Muscle of leg (tissue), 16 donors: ENCODE measurements at places on chromosomes 6 and 20. TPM values are rescaled to one million over a fixed set of nuclear protein-coding genes. Genes with fewer than 3 reads are reported as not detected.

GRCh38 chr6:79435746-79436145 is 101.5 kb downstream of the LCA5 start:
- peaks cover 7% of the 10 kb centered on the region for H3K4me1 ChIP-seq
- no peak for DNase-seq
- no peaks in the 10 kb centered on the region for H3K27me3 ChIP-seq
- no peaks in the 10 kb centered on the region for H3K36me3 ChIP-seq

ABRACL gene
- 14.8 TPM for total RNA-seq

HSPA12B gene
- 18.3 TPM for total RNA-seq

DNA sequence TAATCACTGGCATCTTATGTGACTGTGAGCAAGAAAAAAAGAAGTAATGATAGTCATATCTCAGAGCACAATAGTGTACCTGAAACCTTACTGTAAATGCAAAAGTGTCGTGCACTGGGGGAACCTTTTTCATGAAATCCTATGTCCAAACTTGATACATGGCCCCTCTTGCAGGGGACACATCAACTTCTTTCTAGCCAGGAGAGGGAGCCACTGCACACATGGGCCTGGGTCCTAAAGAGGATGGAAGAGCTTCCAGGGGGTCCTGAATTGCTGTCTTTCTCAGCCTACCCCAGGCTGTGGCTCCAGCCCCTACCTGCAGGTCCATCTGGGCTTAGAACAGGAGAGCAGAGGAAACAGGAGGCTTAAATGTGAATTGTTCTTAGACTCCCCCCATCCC is 165.7 kb downstream of the SOD2 start:
- no peak overlapping the region for H3K4me3 ChIP-seq
- no peaks in the 10 kb centered on the region for H3K36me3 ChIP-seq
- no peaks in the 10 kb centered on the region for H3K27me3 ChIP-seq

GSTA3 gene
- total RNA-seq = not detected

- no peak overlapping the region for H3K27ac ChIP-seq
- no peaks in the 10 kb centered on the region for H3K27me3 ChIP-seq
- peaks cover 1% of the 10 kb centered on the region for H3K4me1 ChIP-seq
These were observed 489.5 kb downstream of the CDH26 start for GRCh38 chr20:60447703-60448102.

- no peak for DNase-seq
- no peak overlapping the region for H3K27ac ChIP-seq
- no peaks in the 10 kb centered on the region for H3K27me3 ChIP-seq
These were observed 36.2 kb downstream of the TGM3 start for GRCh38 chr20:2331901-2332565.

DNA sequence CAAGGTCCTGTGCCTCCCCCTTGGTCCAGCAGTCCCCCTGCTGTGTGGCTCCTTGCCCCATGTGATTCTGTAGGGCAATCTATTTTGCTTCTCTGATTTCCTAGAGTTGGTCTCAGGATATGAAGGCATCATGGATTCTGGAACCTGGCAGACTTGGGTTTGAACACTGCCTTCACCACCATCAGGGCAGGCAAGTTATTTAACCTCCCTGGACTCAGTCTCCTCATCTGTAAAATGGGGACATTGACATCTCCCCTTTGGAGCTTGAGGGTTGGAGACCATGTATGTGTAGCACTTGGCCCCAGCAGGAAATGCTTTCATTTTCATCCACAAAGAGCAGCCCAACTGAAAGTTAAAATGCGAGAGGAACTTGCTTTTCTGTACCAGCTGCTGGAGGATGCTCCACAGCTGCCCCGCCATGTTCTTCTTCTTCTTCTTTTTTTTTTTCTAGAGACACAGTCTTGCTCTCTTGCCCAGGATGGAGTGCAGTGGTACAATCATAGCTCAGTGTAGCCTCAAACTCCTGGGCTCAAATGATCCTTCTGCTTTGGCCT is 6.7 kb downstream of the TOX2 start:
- DNase-seq = no peak
- no peak overlapping the region for H3K4me3 ChIP-seq
- peaks cover 50% of the 10 kb centered on the region for H3K27me3 ChIP-seq
- H3K36me3 ChIP-seq = no peaks in the 10 kb centered on the region

PIM1 gene
- 8.7 TPM for total RNA-seq

- DNase-seq = no peak
- H3K27me3 ChIP-seq = no peaks in the 10 kb centered on the region
- H3K4me1 ChIP-seq = no peaks in the 10 kb centered on the region
These were observed 205.9 kb downstream of the HACE1 start for GRCh38 chr6:104653781-104654180.

- peak; percentile 4 for DNase-seq
- no peaks in the 10 kb centered on the region for H3K4me1 ChIP-seq
- no peaks in the 10 kb centered on the region for H3K36me3 ChIP-seq
- no peak overlapping the region for H3K27ac ChIP-seq
These were observed 579.5 kb downstream of the TFAP2B start for GRCh38 chr6:51398064-51398705.

GRCh38 chr6:117919275-117919674 is 12.2 kb downstream of the SLC35F1 start:
- peaks cover 5% of the 10 kb centered on the region for H3K4me1 ChIP-seq
- no peak overlapping the region for H3K27ac ChIP-seq
- no peak overlapping the region for H3K4me3 ChIP-seq
- peak; percentile 36 for DNase-seq
- no peaks in the 10 kb centered on the region for H3K36me3 ChIP-seq

DNA sequence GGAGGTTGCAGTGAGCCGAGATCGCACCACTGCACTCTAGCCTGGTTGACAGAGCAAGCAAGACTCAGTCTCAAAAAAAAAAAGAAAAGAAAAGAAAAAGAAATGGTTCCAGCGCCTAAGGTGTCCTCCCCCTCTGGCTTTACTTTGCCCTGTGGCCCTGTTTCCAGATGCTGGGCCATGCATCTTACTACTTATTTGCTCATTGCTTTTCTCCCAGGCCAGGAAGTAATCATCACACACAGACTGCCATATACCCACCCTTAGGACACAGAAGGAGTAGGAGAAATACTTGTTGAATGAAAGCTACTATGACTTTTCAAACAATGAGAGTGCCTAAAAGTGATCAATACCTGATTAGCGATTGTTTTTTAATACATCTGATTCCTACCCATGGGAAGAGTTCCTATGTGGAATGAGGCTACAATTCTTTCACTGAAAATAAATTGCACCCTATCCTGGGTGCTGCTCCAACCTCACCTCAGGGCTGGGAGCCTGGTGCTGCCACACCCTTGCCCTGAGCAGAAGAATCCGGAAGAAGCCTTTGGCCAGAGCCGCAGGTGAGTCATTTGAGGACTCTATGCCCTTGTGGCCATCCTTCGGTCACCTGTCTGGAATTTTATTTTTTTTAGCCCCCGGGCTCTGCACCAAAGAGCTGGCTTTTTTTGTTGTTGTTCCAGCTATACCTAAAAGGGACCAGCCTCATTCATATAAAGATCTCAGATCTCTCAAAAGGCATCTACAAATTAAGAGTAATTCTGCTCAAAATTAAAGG is 22.7 kb upstream of the TFAP2C start:
- H3K4me1 ChIP-seq = no peaks in the 10 kb centered on the region
- H3K4me3 ChIP-seq = no peak overlapping the region
- H3K27ac ChIP-seq = no peak overlapping the region

GRCh38 chr6:40999569-40999968 is 39.5 kb downstream of the UNC5CL start:
- H3K27ac ChIP-seq = no peak overlapping the region
- H3K4me1 ChIP-seq = peaks cover 18% of the 10 kb centered on the region
- H3K36me3 ChIP-seq = no peaks in the 10 kb centered on the region
- no peak overlapping the region for H3K4me3 ChIP-seq
- peak; percentile 88 for DNase-seq
- H3K27me3 ChIP-seq = no peaks in the 10 kb centered on the region

KHDC1 gene
- 2.3 TPM for total RNA-seq

HEY2 gene
- 6.1 TPM for total RNA-seq

GRCh38 chr20:33443512-33444239 is at the start of gene SNTA1:
TSS of gene SNTA1 (minus strand) at chr20:33443763. CDS start at chr20:33443620, 143 bp downstream.
- H3K4me3 ChIP-seq = peak within 1 kb of the TSS; percentile 64
- H3K4me1 ChIP-seq = peaks cover 17% of the 10 kb centered on the region
- H3K36me3 ChIP-seq = no peaks in the 10 kb centered on the region

DNA sequence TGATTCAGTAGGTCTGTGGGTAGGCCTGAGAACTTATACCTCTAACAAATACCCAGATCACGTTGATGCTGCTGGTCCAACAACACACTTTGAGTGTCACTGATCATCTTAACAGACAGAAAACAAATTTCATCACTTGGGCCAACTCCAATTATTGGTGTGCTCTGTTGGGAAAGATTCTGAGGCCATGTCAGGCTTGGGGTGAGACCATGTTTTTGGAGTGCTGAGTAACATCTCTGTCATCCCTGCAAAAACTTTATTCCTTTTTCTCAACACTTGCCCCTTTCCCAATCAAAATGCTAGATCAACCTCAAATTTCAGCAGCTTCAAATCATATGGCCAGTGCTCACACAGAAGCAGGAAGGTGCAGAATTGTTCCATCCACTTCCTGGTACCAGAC is 108.8 kb upstream of the TENT5A start:
- no peak for DNase-seq
- no peak overlapping the region for H3K4me3 ChIP-seq
- no peaks in the 10 kb centered on the region for H3K36me3 ChIP-seq
- no peaks in the 10 kb centered on the region for H3K27me3 ChIP-seq
- no peaks in the 10 kb centered on the region for H3K4me1 ChIP-seq

RUNX2 gene
- total RNA-seq = 0.49 TPM

NR2E1 gene
- total RNA-seq = not detected

DNA sequence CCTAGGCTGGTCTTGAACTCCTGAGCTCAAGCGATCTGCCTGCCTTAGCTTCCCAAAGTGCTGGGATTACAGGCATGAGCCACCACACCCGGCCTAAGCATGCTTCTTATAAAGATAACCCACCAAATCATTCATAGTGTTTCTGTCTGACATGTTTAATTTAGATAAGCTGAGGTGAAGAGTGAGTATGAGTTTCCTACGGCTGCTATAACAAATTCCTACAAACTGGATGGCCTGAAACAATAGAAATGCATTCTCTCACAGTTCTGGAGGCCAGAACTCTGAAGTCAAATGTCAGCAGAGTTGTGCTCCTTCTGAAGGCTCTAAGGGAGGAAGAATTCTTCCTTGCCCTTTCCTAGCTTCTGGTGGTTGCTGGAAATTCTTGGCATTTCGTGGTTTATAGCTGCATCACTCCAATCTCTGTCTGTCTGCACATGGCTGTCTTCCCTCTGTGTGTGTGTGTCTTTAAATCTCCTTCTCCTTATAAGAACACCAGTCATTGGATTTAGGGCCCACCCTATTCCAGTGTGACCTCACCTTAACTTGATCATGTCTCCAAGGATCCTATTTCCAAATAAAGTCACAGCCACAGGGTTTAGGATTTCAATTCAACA is 29.9 kb downstream of the MAPK13 start:
- DNase-seq = no peak
- no peaks in the 10 kb centered on the region for H3K4me1 ChIP-seq
- no peaks in the 10 kb centered on the region for H3K36me3 ChIP-seq
- no peak overlapping the region for H3K4me3 ChIP-seq
- H3K27ac ChIP-seq = no peak overlapping the region
- H3K27me3 ChIP-seq = no peaks in the 10 kb centered on the region

PAX1 gene
- 0.58 TPM for total RNA-seq

DNA sequence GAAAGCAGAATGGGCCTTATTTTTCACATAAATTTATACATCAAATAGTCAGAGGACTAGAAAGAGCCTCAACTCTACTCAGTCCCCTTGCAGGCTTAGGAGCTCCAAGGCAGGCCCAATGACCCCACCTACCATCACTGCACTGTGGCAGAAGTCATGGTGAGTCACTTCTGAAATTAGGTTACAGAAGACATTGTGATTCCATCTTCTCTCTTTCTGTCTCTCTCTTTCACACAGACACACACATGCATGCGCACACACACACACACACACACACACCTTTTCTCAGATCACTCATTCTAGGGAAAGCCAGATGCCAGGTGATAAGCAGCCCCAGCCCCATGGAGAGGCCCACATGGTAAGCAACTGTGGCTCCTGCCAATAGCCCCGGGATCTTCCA is 103.8 kb downstream of the C6orf118 start:
- H3K36me3 ChIP-seq = no peaks in the 10 kb centered on the region
- no peaks in the 10 kb centered on the region for H3K4me1 ChIP-seq
- H3K4me3 ChIP-seq = no peak overlapping the region

GRCh38 chr6:79180052-79180451 is 54.4 kb downstream of the HMGN3 start:
- no peak overlapping the region for H3K27ac ChIP-seq
- no peak for DNase-seq
- H3K4me1 ChIP-seq = no peaks in the 10 kb centered on the region
- H3K36me3 ChIP-seq = no peaks in the 10 kb centered on the region
- no peaks in the 10 kb centered on the region for H3K27me3 ChIP-seq

- DNase-seq = peak; percentile 23
- H3K27ac ChIP-seq = no peak overlapping the region
- no peak overlapping the region for H3K4me3 ChIP-seq
- no peaks in the 10 kb centered on the region for H3K27me3 ChIP-seq
These were observed 128.3 kb downstream of the MAP3K7 start for GRCh38 chr6:90458353-90459224.

GRCh38 chr6:113921299-113921904 is 49.5 kb downstream of the HDAC2 start:
- no peaks in the 10 kb centered on the region for H3K36me3 ChIP-seq
- peaks cover 10% of the 10 kb centered on the region for H3K4me1 ChIP-seq
- no peaks in the 10 kb centered on the region for H3K27me3 ChIP-seq
- H3K4me3 ChIP-seq = no peak overlapping the region

GRCh38 chr6:160106701-160107100 is 14.9 kb upstream of the SLC22A1 start:
- no peak overlapping the region for H3K27ac ChIP-seq
- H3K4me1 ChIP-seq = no peaks in the 10 kb centered on the region
- H3K27me3 ChIP-seq = no peaks in the 10 kb centered on the region
- peaks cover 61% of the 10 kb centered on the region for H3K36me3 ChIP-seq
- no peak for DNase-seq
- no peak overlapping the region for H3K4me3 ChIP-seq

TMEM244 gene
- total RNA-seq = 0.22 TPM

DNA sequence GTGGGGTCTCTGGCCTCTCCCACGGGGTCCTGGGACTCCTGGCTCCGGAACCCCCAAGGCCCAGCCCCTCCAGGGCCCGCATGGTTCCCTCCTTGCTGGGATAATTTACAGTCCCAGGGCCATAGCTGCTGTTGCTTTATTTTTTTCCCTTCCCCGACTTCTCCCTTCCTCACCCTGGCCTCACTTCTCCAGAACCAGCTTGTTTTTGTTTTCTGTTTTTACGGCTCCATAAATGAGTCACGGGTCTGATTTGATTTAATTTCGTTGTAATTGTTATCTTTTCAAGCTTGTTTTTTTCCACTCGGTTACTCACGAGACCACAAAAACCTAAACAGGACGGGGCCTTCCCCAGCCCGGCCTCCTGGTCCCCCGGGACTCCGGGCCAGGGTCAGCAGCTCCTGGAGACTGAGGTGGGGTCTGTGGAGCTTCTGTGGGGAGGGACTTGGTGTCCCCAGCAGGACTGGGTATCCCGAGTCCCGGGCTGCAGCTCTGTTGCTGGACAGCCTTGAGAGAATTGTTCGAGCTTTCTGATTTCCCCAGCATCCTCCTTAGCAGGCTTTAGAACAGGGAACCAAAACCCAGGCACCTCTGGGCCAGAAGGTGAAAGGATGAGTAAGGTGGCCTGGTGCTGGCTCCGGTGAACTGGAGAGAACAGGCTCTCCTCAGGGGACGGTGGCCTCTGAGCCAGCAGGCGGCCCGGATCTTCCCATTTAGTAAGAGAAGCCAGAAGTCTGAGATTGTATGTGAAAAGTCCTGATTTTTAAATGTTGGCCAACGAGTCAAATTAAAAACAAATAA is 94.9 kb downstream of the CEBPB start:
- peaks cover 2% of the 10 kb centered on the region for H3K27me3 ChIP-seq
- H3K36me3 ChIP-seq = no peaks in the 10 kb centered on the region
- peak; percentile 68 for DNase-seq
- no peak overlapping the region for H3K4me3 ChIP-seq

GRCh38 chr6:17218023-17218748 is 63.0 kb upstream of the RBM24 start:
- H3K4me3 ChIP-seq = no peak overlapping the region
- H3K27me3 ChIP-seq = no peaks in the 10 kb centered on the region
- no peak for DNase-seq
- no peaks in the 10 kb centered on the region for H3K36me3 ChIP-seq
- no peak overlapping the region for H3K27ac ChIP-seq

FAXC gene
- 1.2 TPM for total RNA-seq
